ENCODE measurements at places on chromosomes 11 and 22.

DNA sequence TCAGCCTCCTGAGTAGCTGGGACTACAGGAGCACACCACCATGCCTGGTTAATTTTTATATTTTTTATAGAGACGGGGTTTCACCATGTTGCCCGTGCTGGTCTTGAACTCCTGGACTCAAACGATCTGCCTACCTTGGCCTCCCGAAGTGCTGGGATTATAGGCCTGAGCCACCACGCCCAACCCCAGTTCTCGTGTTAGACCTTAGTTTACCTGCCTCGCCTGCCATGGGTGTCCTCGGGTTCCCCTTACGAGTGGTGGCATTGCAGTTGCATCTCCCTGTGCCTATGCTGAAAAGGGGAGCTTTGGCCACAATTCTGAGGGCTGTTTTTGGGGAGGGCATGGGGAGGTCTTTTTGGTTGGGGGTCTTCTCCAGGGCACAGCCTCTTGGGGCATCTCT, 18.8 kb downstream of the TBC1D22A start:
- H3K27me3 ChIP-seq: no peaks in the 10 kb centered on the region
- no peak overlapping the region for H3K27ac ChIP-seq
- H3K4me3 ChIP-seq: no peak overlapping the region

- H3K27me3 ChIP-seq: no peaks in the 10 kb centered on the region
- H3K4me3 ChIP-seq: peak overlapping the region; percentile 96
Measured at GRCh38 chr22:41445129-41446056, 1.2 kb downstream of the TOB2 start.

DNA sequence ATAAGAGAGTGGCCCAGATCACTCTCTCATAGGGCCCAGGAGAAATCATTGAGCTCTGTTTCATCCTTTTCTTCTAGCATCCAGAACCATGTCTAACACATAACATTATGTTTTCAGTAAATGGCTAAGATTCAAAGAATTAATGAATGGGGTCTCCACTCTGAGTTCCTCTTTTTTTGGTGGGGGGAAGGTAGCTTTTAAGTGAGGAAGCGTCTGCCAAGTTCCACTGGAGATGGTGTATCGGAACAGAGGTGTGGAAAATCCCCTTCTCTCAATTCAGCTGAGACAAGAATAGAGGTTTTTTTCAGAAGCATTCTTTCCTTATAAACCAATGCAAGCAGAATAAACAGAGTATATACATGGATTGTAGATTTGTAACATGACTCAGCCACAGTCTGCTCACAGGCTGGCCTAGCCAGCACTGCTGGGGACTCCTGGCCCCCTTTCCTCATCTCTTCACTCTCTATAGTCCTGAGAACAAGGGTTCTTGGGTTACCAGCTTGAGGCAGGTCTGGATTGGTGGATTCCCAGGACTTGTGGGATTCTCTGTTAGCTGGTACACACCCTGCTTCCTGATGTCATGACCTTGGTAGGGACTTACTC, 97.2 kb downstream of the TRAF6 start:
- H3K4me1 ChIP-seq: no peaks in the 10 kb centered on the region
- H3K27ac ChIP-seq: no peak overlapping the region

- H3K27me3 ChIP-seq: no peaks in the 10 kb centered on the region
- H3K36me3 ChIP-seq: no peaks in the 10 kb centered on the region
- no peak overlapping the region for H3K27ac ChIP-seq
- no peaks in the 10 kb centered on the region for H3K4me1 ChIP-seq
Measured at GRCh38 chr11:125980436-125980835, 34.6 kb downstream of the VSIG10L2 start.

GRCh38 chr22:27213766-27214581, 556.6 kb downstream of the MIAT start:
- no peak overlapping the region for H3K27ac ChIP-seq
- DNase-seq: no peak
- H3K36me3 ChIP-seq: no peaks in the 10 kb centered on the region
- no peaks in the 10 kb centered on the region for H3K4me1 ChIP-seq
- no peaks in the 10 kb centered on the region for H3K27me3 ChIP-seq

Data from right lobe of liver (tissue), 6 donors.